ENCODE measurements at places on chromosomes 2 and 18. TPM values are rescaled to one million over a fixed set of nuclear protein-coding genes. Genes with fewer than 3 reads are reported as not detected.

PXDN gene
- 31.2 TPM for total RNA-seq

MBD5 gene
- 69.9 TPM for total RNA-seq

MDH1B gene
- total RNA-seq = 0.43 TPM

GPR45 gene
- total RNA-seq = not detected

CFAP65 gene
- total RNA-seq = 18.7 TPM

RGPD4 gene
- total RNA-seq = not detected

All from upper lobe of left lung (tissue), 6 donors.